ENCODE measurements at places on chromosomes 4 and X.

DNA sequence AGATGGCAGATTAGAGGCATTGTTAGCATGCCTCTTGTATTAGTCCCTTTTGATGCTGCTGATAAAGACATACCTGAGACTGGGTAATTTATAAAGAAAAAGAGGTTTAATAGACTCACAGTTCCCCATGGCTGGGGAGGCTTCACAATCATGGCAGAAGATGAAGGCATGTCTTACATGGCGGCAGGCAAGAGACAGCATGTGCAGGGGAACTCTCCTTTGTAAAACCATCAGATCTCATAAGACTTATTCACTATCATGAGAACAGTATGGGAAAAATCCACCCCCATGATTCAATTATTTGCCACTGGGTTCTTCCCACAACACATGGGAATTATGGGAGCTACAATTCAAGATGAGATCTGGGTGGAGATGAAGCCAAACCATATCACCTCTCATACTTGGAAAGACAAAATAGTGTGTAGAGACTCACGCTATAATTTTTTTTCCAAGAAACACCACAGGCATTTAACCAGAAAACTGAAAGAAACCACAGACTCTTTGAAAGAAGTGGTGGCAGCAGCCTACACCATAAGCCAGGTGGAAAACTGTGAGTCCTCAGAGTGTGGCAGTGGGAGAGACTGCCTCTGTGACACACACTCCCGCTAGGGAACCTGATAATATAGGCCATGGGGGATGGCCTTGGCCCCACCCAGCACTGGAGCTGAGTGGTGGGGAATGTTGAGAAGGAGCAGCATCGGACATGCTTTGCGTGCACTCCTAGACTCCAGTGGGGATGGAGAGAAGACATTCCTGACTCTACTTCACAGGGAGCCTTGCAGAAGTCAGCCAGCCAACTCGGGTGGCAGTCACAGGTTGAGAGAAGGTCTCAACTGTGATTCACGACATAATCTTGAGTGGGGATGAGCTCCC lies 51.5 kb downstream of the SLC2A9 start:
- DNase-seq: no peak

DNA sequence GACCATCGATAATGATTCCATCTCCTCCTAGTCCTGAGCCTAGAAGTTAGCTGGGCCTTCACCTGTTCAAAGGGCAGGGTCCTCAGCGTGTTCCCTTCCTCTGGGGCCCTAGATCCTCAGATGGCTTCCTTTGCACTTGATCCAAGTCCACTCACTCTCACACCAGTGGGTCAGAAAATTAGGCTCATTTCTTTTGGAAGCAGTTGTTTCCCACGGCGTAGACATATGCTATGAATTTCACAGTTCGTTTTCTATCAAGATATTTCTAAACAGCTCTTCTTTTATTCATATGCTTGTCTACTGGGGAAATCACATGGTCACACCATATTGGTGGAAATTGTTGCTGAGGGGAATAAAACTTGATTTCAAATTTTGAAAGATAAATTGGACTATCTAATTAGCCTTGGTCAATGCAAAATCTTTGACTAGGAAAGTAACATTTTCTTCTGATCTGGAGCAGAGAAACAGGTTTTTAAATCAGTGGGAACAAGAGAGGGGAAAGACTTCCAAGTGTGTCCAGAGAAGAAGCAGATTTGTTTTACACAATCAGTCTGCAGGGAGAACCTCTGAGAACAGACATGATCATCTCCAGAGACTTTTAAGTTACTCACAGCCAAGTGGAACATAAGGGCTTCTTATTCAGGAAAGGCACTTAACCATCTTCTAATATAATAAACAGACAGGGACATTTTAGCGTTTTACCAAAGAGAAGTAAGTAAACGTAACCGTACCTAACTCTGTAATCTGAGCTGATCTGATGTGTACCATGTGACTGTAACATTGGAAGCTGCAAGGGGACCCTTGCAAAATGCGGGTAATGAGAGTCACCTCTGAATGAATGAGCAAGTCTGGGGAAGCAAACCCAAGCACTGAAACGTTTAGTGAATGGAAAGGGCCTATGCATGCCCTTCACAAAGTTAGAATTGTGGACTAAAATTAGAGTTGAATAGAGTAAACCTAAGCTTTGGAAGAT lies 455.7 kb upstream of the FAT1 start:
- DNase-seq: no peak

GRCh38 chr4:126956184-126956897 lies 676.4 kb upstream of the INTU start:
- no peak for DNase-seq

- DNase-seq: no peak
These were observed 73.7 kb upstream of the H2AZ1 start for GRCh38 chr4:100023800-100024199.

DNA sequence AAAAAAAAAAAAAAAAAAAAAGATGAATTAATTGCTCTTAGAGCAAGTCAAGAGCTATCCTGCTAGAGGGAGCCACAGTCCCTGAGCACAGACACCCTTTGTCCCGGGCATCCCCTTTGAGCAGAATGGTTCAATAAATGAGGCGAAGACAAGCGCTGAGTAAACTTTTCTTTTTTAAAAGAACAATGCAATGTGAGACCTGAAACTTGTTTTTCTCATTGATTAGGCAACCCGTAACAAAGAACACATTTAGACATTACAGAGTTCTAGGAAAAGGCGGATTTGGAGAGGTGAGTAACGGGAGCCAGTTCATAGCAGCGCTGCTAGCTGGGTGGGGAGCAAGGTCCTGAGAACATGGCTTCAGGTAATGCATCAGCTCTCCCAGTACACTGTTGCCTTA lies 46.1 kb downstream of the GRK4 start:
- DNase-seq: no peak

GRCh38 chrX:30967516-30967915 lies 78.5 kb upstream of the TAB3 start:
- DNase-seq: no peak

GRCh38 chrX:124093222-124093621 lies 131.7 kb downstream of the STAG2 start:
- no peak for DNase-seq

Measured in activated T-cell treated with anti-CD3 and anti-CD28 coated beads for 4 hours (primary cell).